Ovary (tissue), 10 donors: ENCODE measurements at places on chromosomes 16 and 17. TPM values are rescaled to one million over a fixed set of nuclear protein-coding genes. Genes with fewer than 3 reads are reported as not detected.

Gene ABCC12
- total RNA-seq = not detected

Gene APPBP2
- 35.9 TPM for total RNA-seq

DNA sequence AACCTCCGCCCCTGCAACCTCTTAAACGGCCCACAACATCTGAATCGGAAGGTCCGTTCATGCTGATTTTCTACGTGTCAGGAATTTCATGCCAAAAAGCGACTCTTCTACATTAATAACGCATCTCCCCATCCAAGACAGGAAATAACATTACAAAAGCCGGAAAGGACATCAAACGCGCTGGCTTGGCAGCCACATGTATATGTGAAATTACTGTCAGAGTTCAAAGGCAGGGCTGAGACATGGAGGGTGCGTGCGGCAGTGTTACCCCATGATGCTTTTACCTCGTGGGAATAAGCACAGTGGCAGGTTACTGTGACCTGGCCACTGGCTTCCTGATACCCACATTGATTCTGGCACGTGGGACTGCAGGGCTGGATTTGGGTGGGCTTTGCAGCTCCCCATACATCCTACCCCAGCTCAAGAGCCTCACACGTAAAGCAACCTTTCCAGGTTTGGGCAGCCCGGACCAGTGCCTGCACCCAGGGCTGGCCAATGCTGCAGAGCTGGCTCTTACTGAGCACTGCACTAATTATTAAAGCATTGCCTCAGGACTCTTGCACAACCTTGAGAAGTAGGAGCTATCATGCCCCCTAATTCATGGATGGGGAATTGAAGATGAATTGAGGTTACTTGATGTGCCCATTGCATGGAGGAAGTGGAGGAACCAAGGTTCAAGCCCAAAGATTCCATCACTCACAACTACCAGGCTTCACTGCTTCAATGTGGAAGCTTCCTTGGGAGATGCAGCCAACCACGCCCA, 120.6 kb upstream of the FOXF1 start:
- H3K4me3 ChIP-seq = no peak overlapping the region
- no peaks in the 10 kb centered on the region for H3K36me3 ChIP-seq
- H3K4me1 ChIP-seq = no peaks in the 10 kb centered on the region
- no peak overlapping the region for H3K27ac ChIP-seq
- no peaks in the 10 kb centered on the region for H3K27me3 ChIP-seq

GRCh38 chr16:27598220-27598619, 48.3 kb downstream of the KATNIP start:
- peaks cover 3% of the 10 kb centered on the region for H3K4me1 ChIP-seq
- DNase-seq = no peak
- H3K4me3 ChIP-seq = no peak overlapping the region
- no peaks in the 10 kb centered on the region for H3K27me3 ChIP-seq
- H3K27ac ChIP-seq = no peak overlapping the region
- H3K36me3 ChIP-seq = no peaks in the 10 kb centered on the region

- no peak for DNase-seq
- no peak overlapping the region for H3K4me3 ChIP-seq
- no peak overlapping the region for H3K27ac ChIP-seq
- no peaks in the 10 kb centered on the region for H3K4me1 ChIP-seq
- no peaks in the 10 kb centered on the region for H3K36me3 ChIP-seq
- H3K27me3 ChIP-seq = no peaks in the 10 kb centered on the region
These were observed 245.5 kb downstream of the STX8 start for GRCh38 chr17:9330141-9330540.
